ENCODE measurements at places on chromosomes 11 and 22.

- no peak for DNase-seq
These were observed 53.3 kb downstream of the TPBGL start for GRCh38 chr11:75293903-75294302.

- no peak for DNase-seq
These were observed 24.1 kb downstream of the MS4A10 start for GRCh38 chr11:60809249-60809648.

DNA sequence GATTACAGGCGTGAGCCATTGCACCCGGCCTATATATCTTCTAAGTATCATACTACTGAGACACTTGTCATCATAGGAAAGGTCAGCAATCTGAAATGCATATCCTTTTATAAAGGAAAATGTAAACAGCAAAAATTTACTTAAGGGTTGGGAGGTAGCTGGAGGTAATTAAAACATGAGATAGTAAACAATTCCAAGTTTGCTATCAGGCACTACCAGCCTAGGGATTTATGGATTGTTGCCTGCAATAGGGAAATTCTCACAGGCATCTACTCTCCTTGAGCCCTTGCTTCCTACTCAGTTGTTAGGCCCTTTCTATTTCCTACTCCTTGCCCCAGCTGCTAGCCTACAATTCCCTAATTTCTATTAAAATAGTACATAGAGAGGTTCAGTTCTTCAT lies 16.1 kb downstream of the PGR start:
- DNase-seq, result no peak

- no peak for DNase-seq
These were observed 2.0 kb upstream of the UBXN1 start for GRCh38 chr11:62680825-62681240.

DNA sequence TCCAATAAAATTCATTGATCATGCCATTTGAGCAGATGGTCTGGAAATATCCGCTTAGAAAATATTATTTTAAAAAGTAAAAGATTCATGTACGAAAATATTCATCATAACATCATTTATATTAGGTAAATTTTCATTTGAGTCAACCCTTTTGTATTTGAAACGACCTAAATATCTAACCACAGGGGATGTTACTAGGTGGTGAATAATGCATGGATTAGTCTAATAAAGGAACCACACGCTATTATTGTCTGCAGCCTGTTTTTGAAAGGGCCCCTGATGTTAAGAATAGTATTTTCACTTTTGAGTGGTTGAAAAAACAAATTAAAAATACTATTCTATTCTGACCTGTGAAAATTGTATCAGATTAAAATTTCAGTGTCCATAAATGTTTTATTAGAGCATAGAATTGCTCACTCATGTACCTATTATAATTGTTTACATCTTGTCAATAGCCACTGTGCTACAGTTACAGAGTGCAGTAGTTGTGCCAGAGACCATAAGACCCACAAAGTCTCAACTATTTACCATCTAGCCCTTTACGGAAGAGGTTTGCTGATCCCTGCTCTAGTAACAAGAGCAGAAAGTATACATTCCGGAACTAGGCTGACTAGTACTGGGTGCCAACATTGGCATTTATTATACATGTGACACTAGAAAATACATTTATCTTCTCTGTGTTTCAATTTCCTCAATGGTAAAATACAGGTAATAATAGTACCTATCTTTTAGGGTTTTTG lies 176.1 kb downstream of the LRRC4C start:
- DNase-seq, result no peak

- DNase-seq, result no peak
These were observed 53.1 kb upstream of the GRK2 start for GRCh38 chr11:67213178-67213621.

GRCh38 chr22:38952281-38952993 lies 5.0 kb upstream of the APOBEC3A start:
- no peak for DNase-seq

DNA sequence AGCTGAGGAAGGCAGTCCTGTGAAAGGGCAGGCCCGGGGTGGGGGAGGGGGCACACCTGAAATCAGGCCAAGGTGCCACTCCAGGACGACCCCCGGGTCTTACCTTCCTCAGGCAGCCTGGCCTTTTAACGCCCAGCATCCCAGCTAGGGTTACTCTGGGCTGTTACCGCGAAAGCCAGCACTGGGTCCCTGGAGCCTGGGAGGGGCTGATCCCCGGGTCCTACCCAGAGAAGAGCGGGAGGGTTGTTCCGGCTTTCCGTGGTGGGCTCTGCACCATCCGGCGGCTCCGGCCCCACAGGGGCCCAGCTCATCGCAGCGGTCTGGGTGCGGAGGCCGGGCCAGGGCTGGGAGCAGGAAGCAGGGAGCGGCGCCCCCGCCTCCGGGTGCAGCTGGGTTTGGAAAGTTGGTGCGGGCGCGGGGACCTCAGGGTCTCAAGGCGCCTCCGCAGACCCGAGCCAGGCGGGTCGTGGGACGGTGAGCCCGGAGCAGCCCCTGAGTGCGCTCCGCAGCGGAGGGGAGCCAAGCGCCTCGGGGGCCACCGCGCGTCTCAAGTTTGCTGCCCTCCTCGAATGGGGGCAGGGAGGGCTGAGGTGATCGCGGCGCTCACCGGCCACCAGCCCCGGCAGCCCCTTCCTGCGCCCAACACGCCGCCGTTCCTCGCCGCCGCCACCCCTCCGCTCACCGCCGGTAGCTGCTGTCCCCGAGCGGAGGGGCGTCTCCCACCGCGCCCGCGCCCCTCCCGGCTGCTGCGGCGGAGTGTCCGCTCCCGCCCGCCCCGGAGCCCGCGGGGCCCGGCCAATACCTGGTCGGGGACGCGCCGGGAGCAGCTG lies 831 bp downstream of the CHST1 start:
- no peak for DNase-seq

DNA sequence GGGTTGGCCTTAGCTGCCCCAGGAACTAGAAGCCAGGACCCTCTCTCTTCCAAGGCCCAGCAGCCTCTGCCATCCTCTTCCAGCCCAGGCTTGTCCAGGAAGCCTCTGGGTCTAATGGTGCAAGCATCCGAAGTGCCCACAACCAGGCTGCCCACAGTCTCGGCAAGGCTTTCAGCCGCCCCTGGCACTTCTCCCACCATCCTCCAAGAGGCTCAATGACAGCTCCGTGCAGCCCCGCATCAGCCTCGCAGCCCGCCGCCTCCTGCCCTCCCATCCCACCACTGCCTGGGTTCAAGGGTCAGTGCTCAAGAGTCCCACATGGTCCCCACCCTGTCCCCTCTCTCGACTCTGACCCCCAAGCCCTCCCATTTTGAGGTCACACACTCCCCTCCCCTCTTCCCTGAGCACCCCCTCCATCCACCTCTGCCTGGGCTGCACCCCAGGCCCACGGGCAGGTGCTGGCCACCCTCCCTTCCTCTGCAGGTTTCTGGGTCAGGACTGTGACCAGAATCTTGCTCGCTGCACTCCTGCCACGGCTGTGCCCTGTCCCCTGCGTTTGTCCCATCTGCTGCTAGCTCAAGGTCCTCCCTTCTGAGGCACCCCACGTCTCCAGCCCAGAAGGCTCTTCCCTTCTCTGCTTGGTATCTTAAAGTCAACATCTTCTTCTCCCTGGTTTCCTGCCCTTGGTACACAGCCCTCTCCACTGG lies 17.2 kb downstream of the IFITM10 start:
- DNase-seq, result no peak

DNA sequence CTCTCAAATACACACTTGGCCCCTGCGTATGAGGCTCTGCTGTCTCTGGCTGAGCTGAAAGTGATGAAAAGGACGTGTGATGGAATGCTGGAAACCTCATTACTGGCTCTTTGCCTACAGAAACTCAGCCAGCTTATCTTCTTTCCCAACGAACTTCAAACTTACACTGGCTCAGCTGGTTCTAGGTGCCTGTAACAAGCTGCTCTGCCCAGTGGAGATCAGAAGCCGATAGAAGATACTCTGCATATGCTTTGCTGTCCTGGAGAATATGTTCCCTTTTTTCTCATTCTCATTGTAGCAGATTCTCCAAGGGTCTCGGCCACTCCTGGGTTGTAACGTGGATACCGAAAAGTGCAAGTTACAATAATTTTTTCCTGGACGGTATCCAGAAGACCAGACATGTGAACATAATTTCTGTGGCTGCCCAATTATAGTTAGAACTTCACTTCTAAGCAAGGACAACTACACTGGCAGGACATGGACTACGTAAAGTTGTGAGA lies 405.3 kb upstream of the CCDC90B start:
- no peak for DNase-seq

GRCh38 chr22:33357981-33358399 lies 299.8 kb upstream of the SYN3 start:
- DNase-seq, result no peak

GRCh38 chr11:9663699-9664275 lies at the start of gene SWAP70:
SWAP70 (plus strand) TSS chr11:9664077; CDS start chr11:9664180, 103 bp downstream.
- DNase-seq, result peak; percentile 88

GRCh38 chr11:394034-394857 lies at the start of gene PKP3:
PKP3 (plus strand) TSS chr11:394209; CDS start chr11:394293, 84 bp downstream.
- DNase-seq, result no peak

DNA sequence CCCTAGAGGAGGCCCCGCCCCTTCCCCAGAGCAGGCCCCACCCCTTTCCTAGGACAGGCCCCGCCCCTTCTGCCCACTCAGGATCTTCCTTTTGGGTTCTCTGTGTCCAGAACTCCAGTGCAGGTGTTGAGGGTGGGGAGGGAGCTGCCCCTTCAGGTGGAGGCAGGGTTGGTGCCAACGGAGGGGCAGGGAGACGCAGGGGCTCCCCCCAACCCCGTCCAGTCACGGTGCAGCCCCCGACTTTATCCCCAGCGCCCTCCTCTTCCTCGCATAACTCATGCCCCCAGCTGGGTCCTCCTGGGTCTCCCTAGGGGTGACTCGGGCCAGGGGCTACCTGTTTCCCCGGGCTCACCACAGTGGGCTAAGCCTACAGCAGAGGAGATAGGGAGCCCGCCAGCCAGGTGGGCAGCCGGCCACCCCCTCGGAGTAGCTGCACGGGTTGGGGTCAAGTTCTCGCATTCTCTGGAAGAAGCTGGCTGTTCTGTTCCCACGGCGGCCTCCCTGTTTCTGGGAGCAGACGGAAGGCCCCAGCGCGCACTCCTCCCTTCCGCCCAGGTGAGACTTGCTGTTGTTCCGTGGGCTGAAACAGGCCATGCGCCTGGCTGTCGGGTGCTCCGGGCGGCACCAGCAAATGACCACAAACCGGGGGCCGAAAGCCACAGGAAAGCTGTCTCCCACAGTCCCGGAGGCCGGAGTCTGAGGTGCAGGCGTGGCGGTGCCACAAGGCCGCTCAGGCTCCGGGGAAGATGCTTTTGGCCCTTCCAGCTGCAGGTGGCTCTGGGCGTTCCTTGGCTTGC lies 38.9 kb downstream of the MUC2 start:
- DNase-seq, result no peak

GRCh38 chr11:111944139-111944538 lies 7.0 kb downstream of the DIXDC1 start:
- no peak for DNase-seq

- no peak for DNase-seq
These were observed 36.7 kb downstream of the ISX start for GRCh38 chr22:35102663-35103062.

- peak; percentile 49 for DNase-seq
These were observed 683 bp downstream of the PLA2G6 start for GRCh38 chr22:38180841-38181452.

DNA sequence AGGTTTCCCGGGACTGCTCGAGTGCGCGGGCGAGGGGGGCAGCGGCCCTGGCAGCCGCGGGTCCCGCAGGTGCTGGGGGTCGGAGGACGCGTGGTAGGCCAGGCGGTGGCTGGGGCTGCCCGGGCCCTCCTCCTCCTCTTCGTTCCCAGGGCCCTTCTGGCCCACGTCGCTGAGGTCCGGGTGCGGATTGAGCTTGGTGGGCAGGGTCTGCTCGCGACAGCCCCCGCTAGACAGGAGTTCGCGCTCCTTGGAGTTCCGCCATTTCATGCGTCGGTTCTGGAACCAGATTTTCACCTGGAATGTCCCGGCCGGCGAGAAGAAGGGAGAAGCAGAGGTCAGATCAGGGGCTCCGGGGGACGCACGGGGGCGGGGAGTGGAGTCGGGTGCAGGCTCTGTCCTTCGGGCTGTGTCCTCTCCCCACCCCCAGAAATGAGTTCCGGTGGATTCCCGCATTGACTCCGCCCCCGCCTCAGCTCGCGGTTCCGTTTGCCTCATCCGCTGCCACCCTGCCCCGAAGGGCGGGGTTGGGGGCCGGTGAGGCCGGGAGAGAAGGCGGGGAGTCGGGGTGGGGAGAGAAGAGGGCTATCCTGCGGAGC lies 3.9 kb downstream of the DBX1 start:
- peak; percentile 71 for DNase-seq

GRCh38 chr11:110355011-110355744 lies 58.8 kb upstream of the RDX start:
- no peak for DNase-seq

GRCh38 chr11:128709402-128709801 lies 15.5 kb downstream of the FLI1 start:
- no peak for DNase-seq

DNA sequence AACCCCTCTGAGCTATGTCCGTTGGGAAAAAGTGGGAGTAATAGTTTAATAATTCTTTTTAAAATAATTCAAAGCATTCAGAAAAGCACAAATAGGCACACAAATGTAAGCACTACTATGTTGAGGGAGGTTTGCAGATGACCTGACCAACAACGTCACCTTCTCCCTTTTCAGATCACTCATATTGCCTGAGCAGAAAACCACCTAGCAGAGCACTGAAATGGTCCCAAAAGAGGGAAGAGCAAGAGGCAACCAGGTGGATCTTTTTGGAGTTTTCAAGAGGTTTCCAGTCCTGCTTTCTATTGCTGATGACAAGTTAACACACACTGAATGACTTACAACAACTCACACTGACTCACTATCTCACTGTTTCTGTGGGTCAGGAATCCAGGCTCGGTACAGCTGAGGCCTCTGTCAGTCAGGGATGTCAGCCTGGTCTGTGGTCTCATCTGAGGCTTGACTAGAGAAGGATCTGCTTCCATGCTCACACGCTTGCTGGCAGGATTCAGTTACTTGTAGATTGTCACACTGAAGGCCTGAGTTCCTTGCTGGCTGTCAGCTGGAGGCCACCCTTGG lies 4.3 kb upstream of the PGA3 start:
- no peak for DNase-seq

DNA sequence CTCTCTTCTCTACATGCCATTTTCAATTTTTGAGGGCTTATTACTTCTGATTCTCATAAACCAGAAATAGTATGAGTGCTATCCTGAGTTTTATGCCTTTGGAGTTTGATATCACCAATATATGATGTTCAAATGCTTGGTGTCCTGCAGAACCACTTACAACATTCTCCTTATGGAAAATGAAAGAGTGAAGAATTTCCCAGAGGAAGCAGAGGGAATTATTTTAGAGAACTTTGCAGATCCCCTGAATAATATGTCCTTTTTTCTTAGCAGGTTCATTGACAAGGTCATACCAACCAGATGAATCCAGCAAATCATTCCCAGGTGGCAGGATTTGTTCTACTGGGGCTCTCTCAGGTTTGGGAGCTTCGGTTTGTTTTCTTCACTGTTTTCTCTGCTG lies at the start of gene OR4D5:
TSS of gene OR4D5 (plus strand) at position 301 of the 400 bp plus-strand sequence. CDS start at position 301, 0 bp downstream.
- no peak for DNase-seq

GRCh38 chr11:134052395-134052987 lies 16.4 kb upstream of the JAM3 start:
- DNase-seq, result no peak

Data from activated T-cell treated with anti-CD3 and anti-CD28 coated beads, Interleukin-2, amount 50 U/mL, for 24 hours (primary cell).